Astrocyte (in vitro differentiated cells and primary cell): ENCODE measurements at places on chromosomes 13 and 19.

DNA sequence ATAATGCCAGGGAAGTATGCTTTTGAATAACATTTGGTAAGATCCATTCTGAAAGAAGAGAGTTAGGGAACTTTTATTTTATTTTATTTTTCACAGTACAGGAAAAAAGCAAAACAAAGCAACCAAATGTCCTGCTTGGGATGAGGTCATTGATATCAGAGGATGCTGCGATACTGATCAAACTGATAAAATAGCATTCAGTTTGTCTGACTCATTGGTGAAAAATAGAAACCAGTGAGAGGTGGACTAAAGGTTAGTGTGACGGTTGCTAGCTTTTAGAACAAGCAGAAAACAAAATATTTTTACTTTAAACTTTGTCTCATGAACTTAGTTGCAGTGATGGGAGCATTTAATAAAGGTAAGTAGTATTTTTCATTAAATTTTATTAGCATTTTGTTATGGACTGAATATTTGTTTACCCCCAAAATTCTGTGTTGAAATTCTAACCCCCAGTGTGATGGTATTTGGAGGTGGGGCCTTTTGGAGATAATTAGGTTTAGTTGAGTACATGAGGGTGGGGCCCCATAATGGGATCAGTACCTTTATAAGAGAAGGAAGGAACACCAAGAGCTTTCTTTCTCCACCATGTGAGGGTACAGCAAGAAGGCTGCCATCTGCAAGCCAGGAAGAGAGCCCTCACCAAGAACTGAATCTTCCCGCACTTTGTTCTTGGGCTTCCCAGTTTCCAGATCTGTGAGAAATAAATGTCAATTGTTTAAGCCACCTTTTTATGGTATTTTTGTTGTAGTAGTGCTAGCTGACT lies 37.3 kb downstream of the ITGBL1 start:
- DNase-seq = peak; percentile 63

GRCh38 chr19:43534816-43535761 lies 2.1 kb downstream of the ZNF575 start:
- DNase-seq = no peak

DNA sequence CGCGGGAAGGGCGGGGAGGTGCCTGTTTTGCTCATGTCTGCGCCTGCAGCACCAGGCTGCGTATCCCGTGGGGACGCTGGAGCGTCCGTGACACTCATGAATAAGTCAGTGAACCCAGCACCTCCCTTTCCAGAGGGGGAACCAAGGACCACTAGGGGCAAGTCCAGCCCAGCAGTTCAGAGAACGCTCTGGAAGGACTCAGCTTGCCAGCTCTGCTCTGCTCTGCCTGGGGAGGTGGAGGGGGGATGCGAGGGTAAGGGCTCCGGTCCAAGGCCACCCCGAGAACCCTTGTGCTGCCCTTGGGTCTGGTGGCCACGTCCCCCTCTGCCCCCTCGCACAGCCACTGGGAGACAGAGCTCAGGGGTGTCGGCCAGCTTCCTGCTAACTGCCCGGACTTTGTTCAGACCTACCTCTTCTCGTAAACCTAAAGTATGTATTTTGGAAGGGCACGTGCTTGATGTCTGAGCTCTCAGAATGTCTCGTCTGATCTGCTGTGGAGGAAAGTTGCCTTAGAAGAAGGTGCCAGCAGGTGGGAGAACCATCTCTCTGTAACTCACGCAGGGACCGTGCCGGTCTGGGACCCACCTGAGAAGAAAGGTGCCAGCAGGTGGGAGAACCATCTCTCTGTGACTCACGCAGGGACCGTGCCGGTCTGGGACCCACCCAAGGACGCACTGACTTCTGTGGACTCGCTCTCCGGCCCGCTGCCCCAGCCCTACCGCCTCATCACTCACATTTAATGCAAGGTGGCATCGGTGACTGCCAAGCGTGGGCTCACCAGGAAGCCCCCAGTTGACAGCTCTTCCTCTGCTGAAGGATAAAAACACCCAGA lies 34.1 kb downstream of the TMEM255B start:
- no peak for DNase-seq

DNA sequence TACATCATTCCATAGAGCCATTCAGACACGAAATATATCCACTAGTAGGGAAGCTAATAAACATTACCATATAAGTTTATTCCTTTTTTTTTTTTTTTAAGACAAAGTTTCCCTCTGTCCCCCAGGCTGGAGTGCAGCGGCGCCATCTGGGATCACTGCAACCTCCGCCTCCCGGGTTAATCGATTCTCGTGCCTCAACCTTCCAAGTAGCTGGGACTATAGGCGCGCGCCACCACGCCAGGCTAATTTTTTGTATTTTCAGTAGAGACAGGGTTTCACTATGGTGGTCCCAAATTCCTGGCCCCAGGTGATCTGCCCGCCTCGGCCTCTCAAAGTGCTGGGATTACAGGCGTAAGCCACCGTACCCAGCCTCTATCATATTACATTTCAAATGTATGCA lies 612 bp upstream of the ZNF154 start:
- DNase-seq = no peak

DNA sequence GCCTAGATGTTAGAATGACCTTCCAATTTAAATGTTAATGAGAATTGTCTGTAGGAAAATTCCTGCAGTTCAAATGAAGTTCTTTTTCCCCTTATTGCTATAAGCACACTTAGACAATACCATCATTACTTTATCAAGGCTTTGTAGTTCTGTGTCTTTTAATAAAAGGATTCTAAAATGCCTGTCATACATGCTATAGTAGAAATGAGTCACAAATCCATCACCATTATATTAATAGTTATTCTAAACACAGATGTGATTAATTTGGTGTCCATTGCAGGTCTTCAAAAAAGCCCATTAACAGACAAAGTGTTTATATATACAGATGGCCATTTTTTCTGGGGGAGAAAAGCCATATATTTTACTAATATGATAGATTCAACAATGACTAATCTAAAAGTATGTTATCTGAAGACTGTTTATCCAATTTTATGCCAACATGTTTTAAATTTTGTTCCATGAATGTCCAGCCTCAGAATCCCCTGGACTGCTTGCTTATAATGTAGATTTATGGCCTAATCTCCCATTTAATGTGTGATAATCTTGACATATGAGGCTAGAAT lies 1678.3 kb upstream of the PCDH20 start:
- DNase-seq = no peak

GRCh38 chr13:43805681-43806128 lies 18.9 kb upstream of the ENOX1 start:
- DNase-seq = no peak

DNA sequence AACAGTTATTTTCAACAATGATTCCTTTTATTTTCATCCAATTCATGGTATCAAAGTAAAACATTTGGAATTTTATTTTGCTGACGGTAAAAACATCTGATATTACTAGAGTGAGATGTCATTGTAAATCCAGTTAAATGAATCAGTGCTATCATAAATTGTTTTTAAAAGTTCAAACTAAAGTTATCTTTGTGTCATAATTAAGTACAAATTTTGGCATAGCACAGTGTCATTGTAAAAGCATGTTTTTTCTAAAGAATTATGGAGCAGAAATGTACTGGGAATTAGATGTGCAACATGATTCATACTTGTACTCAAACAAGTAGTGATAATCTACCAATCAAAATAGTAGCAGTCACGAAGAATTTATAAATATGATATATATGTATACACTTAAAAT lies 92.8 kb downstream of the FAM216B start:
- DNase-seq = no peak

- DNase-seq = peak; percentile 60
Measured at GRCh38 chr13:28161370-28161769, 23.0 kb downstream of the PAN3 start.

DNA sequence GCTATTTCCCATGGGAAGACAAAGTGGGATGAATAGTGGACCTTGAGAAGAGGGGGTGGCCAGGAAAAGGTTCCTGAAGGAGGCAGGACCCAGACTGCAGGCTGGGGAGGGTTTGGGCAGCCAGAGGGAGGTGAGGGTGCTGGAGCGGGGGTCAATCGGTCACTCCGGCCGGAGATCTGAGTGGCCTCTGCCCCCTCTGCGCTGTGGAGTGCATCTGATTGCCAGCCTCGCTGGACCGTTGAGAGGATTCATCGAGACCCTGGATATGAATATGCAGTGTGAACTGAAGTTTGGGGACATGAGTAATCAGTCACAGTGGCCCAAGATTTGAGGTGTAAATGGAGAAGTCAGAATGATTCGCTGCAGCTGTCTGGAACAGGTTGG lies 5.5 kb upstream of the ZNF580 start:
- DNase-seq = no peak
